ENCODE measurements at places on chromosomes 1 and 21.
A peak's percentile ranks its signal among the peaks of the same experiment; 100 is the strongest.

DNA sequence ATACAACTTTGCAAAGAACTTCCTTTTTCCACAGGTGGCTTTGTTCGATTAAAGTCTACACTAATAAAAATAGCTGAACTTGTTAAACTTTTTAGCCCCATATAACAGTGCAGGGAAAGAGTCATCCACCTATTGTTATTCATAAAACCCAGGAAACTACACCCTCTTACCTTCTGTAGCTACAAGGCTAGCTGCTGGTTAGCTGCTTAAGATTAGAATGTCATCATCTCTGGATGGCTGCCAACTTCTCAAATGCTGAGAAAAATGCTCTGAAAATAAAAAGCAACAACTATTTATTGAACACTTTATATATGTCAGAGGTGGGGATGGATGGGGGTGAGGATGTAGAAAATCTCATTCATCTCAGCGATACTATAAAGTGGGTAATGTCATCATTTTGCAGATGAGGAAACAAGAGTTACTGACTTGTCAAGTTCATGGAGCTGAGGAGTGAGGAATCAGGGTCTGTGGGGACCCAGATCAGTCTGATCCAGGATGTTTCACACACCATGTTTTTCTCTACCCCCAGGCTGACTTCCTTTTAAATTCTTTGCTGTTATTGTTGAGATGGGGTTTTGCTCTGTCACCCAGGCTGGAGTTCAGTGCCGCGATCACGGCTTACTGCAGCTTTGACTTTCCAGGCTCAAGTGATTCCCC is 17.1 kb downstream of the ATP5PF start:
- no peak for DNase-seq

- no peak for DNase-seq
Measured at GRCh38 chr1:184186167-184186566, 134.6 kb downstream of the TSEN15 start.

- DNase-seq: no peak
Measured at GRCh38 chr1:1418464-1419362, 2.4 kb downstream of the ANKRD65 start.

DNA sequence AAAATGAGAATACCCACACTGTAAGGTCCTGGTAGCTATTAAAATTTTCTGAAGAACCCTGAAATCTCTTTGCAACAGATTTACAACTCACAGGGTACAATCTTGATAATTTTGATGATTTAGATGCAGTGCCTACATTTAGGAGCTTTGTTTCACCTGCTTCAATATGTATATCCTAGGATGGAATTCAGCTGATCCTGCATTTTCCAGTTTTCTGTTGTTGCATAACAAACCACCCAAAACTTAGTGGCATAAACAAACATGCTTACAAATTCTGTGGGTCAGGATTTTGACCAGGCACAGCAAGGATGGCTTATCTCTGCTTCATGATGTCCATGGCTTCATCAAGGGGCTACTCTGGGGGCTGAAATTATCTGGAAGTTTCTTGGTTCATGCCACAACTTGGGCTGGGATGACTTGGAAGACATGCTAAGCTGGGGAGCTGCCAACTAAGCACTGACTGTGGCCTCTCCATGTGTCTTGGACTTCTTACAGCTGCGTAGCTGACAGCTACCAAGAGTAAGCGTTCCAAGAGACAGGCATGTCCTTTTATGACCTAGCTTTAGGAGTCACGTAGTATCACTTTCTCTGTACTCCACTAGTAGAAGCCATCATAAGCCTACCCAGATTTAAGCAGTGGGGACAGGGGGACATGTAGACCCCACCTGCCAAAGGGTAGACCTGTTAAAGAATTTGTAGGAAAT is 108.5 kb downstream of the CACHD1 start:
- no peak for DNase-seq

- peak; percentile 73 for DNase-seq
Measured at GRCh38 chr1:115641762-115642167, at the start of gene VANGL1. Gene VANGL1 (plus strand): TSS chr1:115641970. CDS start chr1:115651414, 9,444 bp downstream.

GRCh38 chr1:248155927-248156326 is 11.0 kb downstream of the OR2M5 start:
- no peak for DNase-seq

DNA sequence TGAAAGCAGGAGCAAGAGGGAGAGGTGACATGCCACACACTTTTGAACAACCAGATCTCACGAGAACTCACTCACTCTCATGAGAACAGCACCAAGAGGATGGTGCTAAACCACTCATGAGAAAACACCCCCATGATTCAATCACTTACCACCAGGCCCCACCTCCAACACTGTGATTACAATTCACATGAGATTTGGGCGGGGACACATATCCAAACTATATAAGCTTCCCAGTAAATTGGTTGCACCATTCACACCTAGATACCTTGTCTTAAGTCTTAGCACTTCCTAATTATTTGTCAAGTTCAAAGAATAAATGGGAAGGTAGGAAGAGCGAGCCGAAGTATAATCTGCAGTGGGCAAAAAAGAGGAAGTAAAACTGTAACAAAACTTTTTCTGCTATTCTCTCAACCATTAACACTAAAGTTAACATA is 34.3 kb downstream of the AMY1C start:
- DNase-seq: no peak

DNA sequence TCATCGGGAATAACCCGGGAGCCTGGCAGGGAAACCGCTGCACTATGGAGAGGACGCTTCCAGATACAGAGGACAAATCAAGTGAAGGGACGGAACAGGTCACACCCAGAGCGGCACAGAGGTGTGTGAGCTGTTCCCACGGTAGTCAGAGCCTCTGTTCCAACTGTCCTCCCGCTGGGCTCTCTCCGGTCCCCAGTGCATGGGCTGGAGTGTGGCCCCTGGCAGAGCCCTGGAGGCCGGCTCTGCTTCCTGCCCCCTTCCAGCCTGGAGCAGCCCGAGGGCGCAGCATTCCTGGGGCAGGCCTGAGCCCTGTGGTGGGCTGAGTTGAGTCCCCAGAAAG is 11.9 kb upstream of the ZBTB21 start:
- DNase-seq: no peak

GRCh38 chr1:94228640-94229375 is 8.6 kb downstream of the ARHGAP29 start:
- no peak for DNase-seq

DNA sequence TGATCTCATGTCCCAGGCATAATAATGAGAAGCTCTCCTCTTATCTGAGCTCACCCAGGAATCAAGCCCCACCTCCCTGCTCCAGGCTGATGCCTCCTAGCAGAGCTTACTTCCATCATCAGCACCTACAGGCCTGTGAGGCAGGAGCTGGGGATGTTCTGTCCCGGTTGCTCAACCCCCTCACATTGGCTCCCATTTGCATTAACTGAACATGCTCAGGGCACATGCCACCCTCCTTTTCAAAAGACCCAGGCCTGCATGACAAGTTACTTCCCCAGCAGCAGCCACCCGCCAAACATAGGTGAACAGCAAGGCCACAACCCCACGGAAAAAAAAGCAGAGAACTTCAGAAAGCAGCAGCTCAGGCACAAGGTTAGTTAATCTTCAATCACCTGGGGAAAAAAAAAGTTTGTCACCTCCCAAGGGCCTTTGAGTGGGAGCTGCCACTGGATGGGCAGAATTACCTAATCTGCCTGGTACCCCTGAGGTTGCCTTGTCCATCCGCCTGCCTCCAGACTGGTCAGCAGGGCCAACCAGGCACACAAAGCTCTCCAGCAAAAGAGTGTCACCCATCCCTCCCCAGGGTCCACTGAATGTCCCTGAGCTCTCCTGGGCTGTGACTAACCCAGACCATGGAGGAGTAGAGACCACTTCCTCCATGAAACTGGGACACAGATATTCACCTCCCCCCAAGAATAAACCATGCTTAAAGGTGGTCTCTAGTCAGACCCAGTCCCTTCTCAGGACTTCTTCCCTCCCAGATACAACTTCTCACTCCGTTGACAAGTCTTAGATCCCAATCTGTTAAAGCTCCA is 4.4 kb downstream of the KCNN3 start:
- no peak for DNase-seq

- peak; percentile 5 for DNase-seq
Measured at GRCh38 chr1:42815941-42816584, 859 bp upstream of the ERMAP start.

- DNase-seq: no peak
Measured at GRCh38 chr21:28731700-28732321, 260.9 kb downstream of the LTN1 start.

DNA sequence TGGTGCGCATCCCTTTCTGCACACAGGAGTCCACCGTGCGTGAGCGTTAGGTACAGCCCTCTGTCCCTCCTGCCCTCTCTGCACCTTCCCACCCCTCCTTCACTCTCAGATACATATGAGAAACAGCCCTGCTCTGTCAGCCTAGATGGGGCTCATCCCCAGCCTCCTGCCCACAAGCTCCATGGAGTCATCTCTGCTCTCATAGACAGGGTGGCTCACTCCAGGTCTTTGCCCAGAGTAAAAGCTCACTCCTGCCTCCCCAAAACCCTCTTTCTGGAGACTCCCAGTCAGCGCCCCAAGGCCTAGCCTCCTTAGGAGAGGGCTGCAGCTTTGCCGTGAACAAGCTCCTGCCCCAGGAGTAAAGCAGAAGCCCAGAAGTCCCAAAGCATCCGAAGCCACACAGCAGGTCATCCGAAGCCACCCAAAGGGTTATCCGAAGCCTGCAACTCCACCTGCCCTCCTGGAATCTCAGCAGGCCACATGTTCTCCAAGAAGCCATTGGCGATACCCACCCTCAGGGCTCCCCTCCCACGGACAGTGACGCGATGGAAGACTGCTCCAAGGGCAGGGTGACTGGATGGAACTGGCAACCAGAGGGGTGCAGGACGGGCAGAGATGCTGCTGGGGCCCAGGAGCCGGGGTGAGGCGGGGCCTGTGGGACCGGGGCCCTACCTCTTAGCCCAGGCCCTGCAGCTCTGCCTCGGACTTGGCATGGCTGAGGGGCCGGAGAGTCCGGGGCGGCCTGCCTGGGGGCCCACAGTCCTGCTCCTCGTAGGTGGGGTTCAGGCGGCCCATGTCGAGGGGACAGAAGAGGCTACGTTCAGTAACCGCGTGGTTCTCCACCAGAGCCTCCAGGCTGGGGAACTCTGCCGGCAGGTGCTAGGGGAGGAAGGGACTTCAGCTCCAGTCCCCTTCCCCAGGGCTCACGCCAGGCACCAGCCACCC is 3.6 kb upstream of the KIF17 start:
- DNase-seq: no peak

DNA sequence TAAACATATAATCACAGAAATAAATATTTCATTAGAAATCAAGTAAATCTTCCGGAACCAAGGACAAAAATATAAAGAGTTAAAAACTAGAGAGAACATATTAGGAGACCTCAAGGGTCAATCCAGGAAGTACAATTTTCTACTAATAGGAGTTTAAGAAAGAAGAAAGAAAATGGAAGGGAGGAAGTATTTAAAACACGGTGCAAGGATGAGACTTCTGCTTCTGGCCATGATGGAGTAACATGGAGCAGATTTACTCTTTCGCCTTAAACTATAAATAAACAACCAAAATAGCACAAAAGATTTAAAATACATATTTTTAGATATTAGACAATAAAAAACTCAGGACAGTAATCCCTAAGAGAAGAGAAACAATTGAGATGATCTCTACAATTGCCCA is 12.6 kb upstream of the IFNAR1 start:
- DNase-seq: no peak

GRCh38 chr1:66283622-66284041 is 250.3 kb upstream of the SGIP1 start:
- peak; percentile 90 for DNase-seq

DNA sequence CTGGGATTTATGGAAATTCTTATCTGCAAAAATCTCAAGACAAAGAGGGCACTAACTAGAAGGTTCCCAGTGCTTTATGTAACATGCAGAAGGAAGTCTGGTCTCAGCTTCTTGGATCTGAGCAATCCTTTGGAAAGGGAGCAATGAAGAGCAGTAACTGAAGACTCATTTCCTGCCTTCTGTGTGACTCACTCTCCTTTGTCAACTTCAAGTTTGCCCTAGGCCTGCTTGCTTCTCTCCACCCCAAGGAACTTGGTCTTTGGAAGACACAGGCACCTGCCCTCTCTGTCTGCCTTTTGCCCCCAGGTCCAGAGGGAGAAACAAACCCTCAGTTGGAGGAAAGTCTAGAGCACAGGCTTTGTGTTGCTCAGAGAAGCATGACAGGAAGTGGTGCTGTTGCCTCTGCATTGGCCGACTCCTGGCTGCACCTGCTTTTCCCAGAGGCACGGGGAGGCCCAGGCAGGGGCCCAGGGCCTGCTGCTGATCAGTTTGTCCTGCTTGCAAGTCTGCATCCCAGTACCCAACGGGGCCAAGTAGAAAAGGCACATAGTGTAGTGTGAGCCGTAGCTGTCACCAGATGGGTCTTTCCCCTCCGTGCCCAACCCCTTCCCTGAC is 137.2 kb downstream of the DHRS3 start:
- peak; percentile 60 for DNase-seq

DNA sequence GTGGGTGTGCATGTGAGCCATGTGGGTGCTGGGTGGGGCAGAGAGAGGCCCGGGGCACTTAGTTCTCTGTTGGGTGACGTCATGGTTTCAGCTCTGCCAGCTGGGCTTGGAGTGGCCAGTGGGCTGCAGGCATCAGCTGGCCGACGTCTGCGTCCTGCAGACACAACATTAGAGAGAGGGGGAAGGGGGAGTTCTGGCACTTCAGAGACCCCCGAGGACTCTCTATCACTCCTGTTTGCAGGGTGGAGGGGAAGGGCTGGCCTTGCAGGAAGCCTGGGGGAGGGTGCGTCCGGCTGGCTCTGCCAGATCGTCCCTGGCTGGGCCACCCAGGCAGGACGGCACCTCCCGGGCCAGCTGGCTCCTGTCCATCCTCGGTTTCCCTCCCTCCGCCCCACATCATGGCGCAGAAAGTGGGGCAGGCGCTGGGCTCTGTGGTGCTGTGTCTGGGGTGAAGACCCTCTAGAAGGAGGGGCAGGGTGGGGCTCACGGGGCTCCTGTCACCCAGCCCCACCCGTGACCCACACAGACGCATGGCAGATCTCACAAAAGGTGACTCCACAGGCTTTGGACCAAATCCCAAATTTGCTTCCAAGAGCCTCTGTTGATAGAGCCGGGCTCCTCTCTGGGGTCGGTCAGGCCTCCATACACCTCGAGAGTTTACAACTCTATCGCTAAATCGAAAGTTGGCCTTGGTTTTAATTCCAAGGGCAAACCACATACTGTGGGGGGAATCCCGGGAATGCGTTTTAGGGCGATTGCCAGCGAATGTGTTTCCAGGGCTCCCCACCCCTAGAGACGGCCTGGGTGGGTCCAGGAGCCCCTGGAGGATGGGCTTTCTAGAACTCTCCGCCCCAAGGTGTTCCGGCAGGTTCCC is 73.4 kb upstream of the TTC34 start:
- DNase-seq: no peak

DNA sequence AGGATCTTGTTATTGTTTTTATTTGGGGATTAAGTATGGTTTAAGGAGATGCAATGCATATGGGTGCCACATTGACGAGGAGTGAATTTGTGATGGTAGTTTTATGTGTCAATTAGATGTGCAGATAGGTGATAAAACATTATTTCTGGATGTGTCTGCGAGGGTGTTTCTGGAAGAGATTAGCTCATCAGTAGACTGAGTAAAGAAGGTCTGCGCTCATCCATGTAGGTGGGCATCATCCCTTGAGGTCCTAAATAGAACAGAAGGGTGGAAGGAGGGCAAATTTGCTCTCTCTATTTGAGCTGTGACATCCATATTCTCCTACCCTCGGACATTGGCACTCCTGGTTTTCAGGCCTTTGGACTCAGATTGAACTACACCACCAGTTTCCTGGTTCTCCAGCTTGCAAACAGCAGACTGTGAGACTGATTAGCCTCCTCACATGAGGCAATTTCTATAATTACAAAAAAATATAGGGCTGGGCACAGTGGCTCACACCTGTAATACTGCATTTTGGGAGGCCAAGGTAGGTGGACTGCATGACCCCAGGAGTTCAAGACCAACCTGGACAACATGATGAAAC is 118.2 kb upstream of the ZNF678 start:
- no peak for DNase-seq

GRCh38 chr21:15289896-15290841 is 225.4 kb upstream of the NRIP1 start:
- no peak for DNase-seq

- no peak for DNase-seq
Measured at GRCh38 chr1:206496131-206496793, 11.1 kb upstream of the RASSF5 start.

Measured in activated CD4-positive, alpha-beta T cell treated with anti-CD3 and anti-CD28 coated beads, Interleukin-2, Interleukin-6, amounts not matched to agents 100 ng/mL and 50 ng/mL, durations not matched to agents 16 hours and 8 hours (primary cell).